ENCODE measurements at places on chromosomes 11 and 22.

DNA sequence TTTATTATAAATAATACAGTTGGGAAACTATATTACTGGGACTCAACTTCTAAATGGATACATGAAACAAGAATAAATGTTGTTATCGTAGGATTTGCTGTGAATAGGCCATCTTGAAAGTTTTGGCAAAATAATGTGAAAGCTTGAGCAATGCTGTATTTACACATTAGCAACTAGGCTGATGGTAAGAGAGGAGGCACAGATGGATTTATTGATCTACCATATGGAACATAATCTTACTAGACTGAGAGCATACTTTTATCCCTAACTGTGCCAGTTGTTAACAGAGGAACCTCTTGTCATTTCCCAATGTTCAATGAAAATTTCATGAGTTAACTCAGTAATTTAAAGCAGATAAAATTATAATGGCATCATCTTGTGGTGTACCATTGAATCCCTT lies 22.8 kb downstream of the APIP start:
- DNase-seq, result no peak

- DNase-seq, result no peak
Observed at GRCh38 chr11:115939731-115940421, 435.7 kb upstream of the CADM1 start.

DNA sequence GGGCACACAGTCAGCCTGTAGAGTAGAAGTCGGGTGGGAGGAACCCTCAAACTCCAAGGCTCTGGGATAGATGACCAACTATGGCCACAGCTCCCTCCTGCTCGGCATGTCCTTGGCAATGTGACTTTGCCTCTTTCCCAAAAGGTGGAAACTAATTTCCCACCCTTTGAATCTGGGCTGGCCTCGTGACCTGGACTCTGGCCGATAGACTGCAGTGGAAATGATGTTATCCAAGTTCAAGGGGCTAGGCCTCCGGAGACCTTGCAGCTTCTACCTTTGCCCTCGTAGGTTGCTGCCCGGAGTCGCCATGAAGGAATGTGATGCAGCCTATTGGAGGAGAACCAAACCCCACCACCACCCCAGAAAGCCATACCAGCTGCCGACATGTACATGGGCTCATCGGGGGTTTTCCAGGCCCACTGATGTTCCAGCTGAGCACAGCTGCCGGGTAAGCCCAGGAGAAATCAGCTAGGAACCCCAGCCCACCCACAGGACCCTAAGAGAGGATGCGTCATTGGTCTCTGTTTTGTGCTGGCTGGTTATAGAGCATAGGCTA lies 30.4 kb downstream of the KCNJ4 start:
- DNase-seq, result no peak

GRCh38 chr11:69232821-69233743 lies 60.9 kb upstream of the MYEOV start:
- no peak for DNase-seq

DNA sequence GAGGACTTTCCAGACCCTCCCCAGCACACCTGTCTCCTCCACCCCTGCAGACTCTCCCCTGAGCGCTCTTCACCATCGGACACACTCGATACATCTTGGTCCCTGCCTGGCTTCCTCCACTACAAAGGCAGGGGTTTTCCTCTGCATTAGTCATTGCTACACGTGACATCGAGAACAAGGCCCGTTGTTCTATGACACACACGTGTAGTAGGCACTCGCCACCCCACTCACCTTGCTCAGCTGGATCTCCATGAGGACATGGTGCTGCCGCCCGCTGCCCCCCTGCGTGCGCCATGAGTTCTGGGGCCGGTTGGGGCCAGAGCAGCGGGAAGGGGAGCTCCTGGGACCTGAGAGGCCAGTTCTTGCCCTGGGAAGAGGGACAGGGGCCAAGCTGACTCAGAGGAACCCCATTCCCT lies 16.7 kb downstream of the ATG2A start:
- no peak for DNase-seq

All from right lung (tissue), 10 donors.